ENCODE measurements at places on chromosomes 4 and X. TPM values are rescaled to one million over a fixed set of nuclear protein-coding genes. Genes with fewer than 3 reads are reported as not detected.

DNA sequence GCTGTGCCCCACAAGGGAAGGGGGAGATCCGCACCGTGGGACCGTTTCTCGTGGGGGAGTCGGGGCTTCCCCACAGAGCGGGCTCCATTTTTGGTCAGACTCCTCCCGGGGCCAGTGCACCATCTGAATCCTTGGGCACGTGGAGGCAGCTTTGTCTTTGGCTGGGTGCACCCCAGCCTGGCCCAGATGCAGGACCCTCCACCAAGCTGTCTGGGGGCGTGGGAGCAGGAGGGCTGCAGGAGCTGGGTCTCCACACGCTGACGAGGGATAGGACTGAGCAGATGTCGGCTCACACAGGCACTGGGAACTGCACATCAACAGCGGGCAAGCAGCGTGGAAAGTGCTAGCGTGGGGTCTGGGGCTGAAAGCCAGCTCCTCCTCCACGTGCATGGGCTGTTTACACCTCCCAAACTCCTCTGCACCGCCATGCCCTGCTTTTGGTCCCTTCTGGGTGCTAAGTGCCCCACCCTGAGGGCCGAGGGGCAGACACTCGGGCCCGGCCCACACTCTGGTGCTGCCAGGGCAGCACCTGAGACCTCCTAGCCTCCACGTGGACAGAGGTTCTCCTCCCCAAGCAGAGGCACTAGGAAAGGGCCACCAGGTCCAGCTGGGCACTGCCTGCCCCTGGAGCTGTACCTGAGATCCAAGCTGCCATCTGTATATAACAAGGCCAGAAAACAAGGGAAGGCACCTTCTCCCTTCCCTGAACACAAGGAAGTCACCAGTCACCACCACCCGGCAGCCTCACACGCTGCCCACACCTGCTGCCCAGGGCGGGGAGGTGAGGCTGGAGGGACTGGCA, 13.8 kb downstream of the DGKQ start:
- H3K27ac ChIP-seq = no peak overlapping the region
- H3K27me3 ChIP-seq = no peaks in the 10 kb centered on the region
- H3K4me1 ChIP-seq = no peaks in the 10 kb centered on the region
- H3K36me3 ChIP-seq = peaks cover 17% of the 10 kb centered on the region
- no peak for DNase-seq

DNA sequence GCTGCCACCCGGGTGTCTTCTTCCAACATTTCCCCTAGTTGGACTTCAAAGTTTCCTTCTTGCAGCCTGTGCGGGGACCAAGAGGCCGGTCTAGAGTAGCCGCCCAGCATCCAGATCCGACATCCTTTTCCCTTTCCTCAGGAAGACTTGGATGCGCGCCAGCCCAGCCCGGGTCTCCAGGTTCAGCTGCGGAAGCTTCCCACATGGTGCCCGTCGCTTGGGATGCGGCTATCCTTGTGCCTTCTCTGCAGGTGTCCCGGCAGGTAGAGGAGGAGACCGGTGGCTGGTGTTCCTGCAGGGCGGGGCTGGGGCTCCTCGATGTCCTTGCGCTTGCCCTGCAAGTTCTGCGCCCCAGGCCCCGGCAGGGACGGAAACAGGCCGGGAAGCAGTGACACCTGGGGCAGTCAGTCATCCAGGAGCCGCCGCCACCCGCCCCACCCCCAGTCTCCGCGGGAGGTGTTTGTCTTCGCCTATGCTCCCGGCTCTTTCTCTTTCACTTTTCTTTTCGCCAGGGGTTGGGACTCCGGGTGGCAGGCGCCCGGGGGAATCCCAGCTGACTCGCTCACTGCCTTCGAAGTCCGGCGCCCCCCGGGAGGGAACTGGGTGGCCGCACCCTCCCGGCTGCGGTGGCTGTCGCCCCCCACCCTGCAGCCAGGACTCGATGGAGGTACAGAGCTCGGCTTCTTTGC, at the start of gene IL15:
TSS of gene IL15 (plus strand) at position 502 of the 689 bp plus-strand sequence. CDS start 82,882 bp downstream, outside the sequence.
- H3K4me1 ChIP-seq = peaks cover 8% of the 10 kb centered on the region
- H3K27me3 ChIP-seq = no peaks in the 10 kb centered on the region
- peak within 1 kb of the TSS; percentile 25 for H3K27ac ChIP-seq
- H3K36me3 ChIP-seq = no peaks in the 10 kb centered on the region
- DNase-seq = peak; percentile 74
- peak within 1 kb of the TSS; percentile 90 for H3K4me3 ChIP-seq

DNA sequence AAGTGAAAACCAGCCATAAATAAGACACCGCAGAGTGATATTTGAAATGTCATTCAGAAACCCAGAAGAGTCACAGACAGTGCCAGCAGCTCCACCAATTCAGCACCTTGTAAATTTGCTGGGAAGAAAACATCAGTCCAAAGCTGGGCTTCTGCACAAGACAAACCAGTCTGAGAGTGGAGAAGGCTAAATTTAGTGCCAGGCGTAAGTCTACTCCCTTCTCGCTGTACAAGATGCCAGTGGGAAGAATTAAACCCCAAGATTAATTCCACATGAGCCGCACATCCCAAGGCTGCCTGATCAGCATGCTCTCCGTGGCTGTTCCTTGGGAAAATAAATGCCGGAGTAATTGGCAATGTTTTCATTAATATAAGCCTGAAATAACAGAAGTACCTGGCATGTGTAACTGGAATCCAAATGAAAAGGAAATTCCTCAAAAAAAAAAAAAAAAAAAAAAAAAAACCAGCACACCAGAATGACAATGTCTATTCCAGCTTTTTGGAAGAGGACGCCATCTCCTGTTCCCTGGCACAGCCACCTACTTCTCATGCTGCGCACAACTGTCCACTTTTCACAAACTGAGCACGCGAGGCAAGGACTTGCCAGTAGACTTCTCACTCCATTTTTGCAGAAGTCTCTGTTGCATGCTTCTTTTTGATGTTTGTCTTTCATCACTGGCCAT, 95.5 kb downstream of the NSUN7 start:
- H3K27ac ChIP-seq = no peak overlapping the region
- H3K27me3 ChIP-seq = no peaks in the 10 kb centered on the region
- peak; percentile 36 for DNase-seq
- no peaks in the 10 kb centered on the region for H3K36me3 ChIP-seq
- H3K4me1 ChIP-seq = peaks cover 12% of the 10 kb centered on the region

ZDHHC15 gene
- not detected for total RNA-seq

FRMD7 gene
- total RNA-seq = not detected

POU4F2 gene
- not detected for total RNA-seq

Data from endothelial cell of umbilical vein (primary cell).